Hematopoietic multipotent progenitor cell (in vitro differentiated cells): ENCODE measurements at places on chromosomes 1 and 21.

- no peak for DNase-seq
Observed at GRCh38 chr1:115086176-115086830, 3.0 kb downstream of the TSPAN2 start.

- peak; percentile 44 for DNase-seq
Observed at GRCh38 chr1:234933475-234933874, 195.2 kb downstream of the TOMM20 start.

DNA sequence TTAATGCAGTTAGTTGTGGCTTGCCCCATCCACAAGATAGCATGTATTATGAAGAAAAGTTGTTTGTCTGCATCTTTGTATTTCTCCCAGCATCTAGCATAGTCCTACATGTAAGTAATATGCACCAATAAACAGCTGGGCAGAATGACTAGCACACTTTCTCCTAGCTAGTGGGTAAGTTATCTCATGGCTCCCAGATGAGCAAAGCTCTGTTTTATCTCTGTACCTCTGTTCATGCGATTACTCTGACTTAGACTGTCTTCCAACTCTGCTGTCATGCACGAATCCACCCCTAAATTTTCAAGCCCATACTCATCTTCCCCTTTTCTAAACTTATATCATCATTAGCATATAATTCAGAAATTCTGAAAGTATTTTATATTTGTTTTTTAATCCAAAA, 37.5 kb upstream of the KCTD3 start:
- no peak for DNase-seq

DNA sequence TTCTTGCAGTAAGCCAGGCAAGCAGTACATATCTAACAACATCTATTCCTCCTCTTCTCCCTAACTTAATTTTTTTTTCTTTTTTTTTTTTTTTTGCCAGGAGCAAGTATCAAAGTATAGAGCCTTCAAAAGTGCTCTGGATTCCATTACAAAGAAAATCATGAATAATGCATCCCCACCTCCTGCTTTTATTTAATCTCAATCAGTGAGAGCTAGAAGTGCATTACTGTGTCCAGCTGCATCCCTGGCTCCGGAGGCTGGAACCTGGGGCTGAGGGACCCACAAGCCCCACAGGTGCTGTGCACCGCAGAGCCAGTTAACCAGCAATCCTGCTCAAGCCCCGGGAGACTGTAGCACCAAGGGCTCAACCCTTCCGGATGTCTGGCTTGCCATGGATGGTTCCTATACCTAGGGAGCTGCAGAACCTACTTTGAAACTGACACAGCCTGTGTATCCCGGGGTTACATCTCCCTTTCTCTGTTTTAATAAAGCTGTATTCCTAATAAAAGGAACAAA, 455.9 kb upstream of the RUNX1 start:
- DNase-seq = no peak

DNA sequence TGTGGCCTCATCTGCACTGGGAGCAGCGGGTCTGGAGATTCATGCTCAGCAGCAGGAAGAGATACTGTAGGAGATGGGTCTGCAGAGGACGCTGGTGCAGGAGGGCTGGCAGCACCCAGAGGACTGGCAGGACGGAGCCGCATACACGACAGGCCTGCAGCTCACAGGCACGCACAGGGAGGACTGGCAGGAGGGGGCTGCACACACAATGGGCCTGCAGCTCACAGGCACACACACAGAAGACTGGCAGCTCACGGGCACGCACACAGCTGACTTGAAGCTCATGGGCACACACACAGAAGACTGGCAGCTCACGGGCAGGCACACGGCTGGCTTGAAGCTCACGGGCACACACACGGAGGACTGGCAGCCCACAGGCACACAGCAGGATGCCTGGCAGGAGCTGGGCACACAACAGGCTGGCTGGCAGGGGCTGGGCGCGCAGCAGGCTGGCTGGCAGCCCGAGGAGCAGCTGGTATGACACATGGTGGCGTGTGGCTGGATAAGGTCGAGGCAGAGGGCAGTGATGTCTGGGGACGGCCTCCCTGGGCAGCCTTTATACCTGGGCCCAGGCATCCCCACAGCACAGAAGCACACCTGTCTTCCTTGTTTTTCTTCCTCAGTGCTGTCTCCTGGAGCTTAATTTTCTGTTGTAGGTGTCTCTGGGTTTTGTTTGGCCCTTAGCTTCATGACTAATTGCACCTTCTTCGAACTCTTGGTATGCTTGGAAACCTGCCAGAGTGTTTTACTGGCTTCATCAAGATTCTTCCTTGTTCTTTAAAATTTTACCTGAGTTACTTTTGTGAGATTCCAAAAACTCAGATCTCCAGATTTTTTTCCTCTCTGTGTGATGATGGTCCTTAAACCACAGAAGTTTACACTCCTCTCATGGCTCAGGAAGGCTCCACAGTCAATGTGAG, at the start of gene KRTAP12-2:
Gene KRTAP12-2, minus strand, starts transcription at position 527 of the 920 bp plus-strand sequence. Its CDS starts 41 bp downstream, at position 486.
- DNase-seq = no peak

DNA sequence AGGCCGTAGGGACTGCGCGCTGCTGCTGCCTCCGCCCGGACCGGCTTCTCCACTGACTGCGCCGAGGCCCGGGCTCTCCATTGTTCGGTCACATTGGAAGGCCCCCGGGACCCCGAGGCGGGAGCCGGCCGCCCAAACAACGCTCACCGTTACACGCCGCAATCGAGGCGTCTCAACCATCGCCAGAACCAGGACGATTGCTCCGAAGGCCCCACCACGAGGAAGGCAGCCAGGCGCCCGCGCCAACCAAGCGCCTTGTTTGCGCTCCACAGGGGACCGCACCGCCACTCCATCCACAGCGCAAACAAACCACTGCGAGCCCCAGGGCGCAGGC, 595 bp downstream of the GLUL start:
- DNase-seq = no peak

- no peak for DNase-seq
Observed at GRCh38 chr21:36183144-36183795, 26.6 kb downstream of the DOP1B start.

DNA sequence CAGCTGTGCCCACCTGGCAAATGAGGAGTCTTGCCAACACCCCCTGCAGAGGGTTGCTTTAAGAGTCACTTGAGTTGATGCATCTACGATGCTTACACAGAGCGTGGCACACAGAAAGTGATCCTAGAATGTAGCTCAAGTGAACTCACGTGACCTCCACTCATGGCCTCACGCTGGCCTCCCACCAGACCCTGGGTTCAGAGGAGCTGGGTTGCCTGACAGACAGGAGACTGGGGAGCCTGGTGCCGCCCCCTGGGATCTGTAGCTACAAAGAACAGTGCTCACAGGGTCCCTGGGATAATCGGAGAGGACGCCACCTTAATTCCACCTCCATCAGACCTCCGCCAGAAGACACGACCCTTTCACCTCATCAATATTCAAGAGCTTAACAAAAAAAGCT, 81.4 kb upstream of the CASZ1 start:
- no peak for DNase-seq

DNA sequence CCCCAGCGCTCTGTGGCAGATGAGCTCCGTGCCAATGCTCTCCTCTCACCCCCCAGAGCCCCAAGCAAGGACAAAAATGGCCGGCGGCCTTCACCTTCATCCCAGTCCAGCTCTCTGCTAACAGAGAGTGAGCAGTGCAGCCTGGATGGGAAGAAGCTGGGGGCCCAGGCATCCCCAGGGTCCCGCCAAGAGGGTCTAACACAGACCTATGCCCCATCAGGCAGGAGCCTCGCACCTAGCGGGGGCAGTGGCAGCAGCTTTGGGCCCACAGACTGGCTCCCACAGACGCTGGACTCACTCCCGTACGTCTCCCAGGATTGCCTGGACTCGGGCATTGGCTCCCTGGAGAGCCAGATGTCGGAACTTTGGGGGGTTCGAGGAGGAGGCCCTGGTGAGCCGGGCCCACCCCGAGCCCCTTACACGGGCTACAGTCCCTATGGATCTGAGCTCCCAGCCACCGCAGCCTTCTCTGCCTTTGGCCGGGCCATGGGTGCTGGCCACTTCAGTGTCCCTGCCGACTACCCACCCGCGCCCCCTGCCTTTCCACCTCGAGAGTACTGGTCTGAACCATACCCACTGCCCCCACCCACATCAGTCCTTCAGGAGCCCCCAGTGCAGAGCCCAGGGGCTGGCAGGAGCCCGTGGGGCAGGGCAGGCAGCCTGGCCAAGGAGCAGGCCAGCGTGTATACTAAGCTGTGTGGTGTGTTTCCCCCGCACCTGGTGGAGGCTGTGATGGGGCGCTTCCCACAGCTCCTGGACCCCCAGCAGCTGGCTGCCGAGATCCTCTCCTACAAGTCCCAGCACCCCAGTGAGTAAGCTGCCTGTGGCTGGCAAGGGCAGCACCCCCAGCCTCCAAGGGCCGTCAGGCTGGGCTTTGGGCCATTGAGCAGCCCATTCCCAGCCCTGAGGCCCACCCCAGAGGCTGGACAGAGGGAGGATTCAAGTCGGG, 8.7 kb downstream of the ZC3H12A start:
- no peak for DNase-seq

DNA sequence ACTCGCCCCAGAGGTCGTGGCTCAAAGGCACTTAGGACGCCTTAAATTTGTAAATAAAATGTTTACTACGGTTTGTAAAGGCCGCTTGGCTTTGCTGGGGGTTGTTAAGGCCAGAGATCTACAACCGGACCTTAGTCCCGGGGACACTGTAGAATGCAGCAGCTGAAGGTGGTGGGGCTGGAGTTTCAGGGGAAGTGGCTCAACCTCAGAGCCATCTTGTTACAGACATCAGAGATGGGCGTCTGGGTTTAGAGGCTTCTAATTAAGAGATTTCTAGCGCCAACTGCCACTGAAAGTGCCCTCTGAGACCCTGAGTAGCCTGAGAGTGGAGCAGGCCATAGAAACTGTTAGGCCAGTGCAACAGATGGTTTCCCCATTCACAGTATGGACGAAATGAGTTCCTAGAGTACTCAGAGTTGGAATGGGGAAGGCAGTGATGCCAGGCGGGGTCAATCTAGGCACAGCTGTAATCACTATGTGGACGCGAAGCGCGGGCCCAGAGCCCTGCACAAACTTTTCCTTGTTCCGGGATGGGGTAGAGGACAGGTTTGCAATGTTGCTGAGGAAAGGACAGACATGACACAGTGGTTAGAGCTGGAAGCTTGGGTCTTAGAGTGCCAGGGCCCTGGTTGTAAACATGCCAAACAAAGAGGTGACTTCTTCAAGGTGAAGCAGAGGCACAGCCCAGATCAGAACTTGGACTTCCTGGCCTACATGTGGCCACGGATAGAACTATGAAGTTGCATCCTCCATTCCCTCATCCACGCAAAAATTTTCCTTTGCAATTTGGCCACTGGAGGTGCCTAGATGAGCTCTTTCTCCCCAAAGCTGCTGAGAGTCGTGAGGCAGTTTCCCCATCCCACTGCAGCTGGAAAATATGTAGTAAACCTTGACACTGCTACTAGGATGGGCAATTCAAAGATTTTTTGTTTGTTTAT, 6.0 kb downstream of the HLX start:
- no peak for DNase-seq

- DNase-seq = no peak
Observed at GRCh38 chr1:118290571-118290970, 105.5 kb upstream of the SPAG17 start.

GRCh38 chr1:101723415-101723814, 273.3 kb downstream of the OLFM3 start:
- no peak for DNase-seq

- no peak for DNase-seq
Observed at GRCh38 chr1:4464478-4464877, 189.9 kb upstream of the AJAP1 start.

- DNase-seq = no peak
Observed at GRCh38 chr1:246491551-246492053, 15.5 kb downstream of the SMYD3 start.

DNA sequence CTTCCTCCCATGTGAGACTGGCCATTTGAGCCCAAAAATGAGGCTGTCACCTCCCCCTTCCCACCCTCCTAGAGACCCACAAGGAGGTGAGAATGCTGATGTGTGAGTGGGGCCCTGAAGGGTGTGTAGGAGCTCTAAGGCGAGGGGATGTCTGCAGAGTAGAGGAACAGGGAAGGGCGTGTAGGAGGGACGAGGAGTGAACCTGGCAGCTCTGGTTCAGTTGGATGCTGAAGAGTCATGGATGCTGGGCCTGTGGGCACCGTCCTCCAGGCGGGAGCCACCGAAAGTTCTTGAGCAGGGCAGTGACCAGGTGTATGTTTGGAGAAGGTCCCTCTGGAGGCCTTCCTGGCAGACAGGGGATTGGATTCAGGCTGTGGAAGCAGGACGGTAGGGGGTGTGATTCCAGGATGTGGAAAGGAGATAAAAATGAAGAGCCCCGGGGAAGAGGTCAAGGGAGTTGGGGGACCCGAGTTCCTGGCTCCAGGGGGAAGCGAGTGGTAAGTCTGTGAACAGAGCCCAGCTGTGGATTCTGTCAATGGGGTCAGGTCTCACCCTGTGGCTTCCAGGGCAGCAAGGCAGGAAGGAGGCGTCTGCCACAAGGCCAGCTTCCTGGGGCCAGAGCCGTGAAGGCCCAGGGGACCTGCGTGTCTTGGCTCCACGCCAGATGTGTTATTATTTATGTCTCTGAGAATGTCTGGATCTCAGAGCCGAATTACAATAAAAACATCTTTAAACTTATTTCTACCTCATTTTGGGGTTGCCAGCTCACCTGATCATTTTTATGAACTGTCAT, 7.9 kb downstream of the SAMD11 start:
- no peak for DNase-seq

- DNase-seq = no peak
Observed at GRCh38 chr1:216430744-216431143, 7.5 kb upstream of the USH2A start.

GRCh38 chr1:12075195-12076114, 12.4 kb downstream of the TNFRSF8 start:
- no peak for DNase-seq

GRCh38 chr1:175073633-175074032, 6.0 kb downstream of the TNN start:
- DNase-seq = no peak

- no peak for DNase-seq
Observed at GRCh38 chr1:45836451-45836850, 33.0 kb downstream of the MAST2 start.

GRCh38 chr1:6177681-6178380, 2.3 kb downstream of the CHD5 start:
- DNase-seq = no peak

DNA sequence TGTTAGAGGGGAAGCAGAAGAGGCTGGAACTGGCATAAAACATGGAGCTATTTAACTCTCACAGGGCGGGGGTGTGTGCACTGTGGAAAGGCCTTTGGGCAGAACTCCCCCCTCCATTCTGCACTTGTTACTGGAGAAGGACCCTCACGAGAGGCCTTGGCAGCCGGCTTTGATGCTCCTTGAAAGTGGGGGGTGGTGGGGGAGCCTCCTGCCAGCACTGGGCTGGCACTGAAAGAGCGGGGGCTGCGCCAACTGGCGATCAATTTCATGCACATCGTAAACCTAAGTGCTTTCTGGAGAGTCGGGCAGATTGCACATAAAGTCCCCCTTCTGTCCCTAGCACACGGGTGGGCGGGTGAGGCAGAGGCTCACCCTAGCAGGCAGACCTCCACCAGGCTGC, 28.9 kb downstream of the FOXO6 start:
- no peak for DNase-seq

DNA sequence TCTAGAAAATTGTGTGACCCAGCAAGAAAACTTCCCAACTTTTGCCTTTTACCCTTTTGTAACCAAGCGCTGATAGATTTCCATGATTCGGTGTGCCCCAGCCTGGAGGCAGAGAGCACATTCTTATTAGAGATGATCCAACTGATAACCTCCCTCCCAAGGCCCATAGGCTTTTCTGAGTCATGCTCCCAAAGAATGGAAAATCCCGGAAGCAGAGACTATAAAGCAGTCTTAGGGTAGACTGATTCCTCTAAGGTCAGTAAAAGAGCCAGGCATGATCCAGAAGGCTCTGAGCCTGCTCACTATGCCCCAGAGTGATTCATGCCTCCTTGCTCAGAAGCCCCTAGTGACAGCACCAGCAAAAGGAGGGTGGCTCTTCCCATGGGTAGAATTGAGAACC, 4.3 kb downstream of the CAMK1G start:
- no peak for DNase-seq

- no peak for DNase-seq
Observed at GRCh38 chr1:163970699-163971098, 588.3 kb upstream of the PBX1 start.
